Activated CD8-positive, alpha-beta T cell treated with anti-CD3 and anti-CD28 coated beads, Interleukin-2, amount 10 ng/mL, durations not matched to agents 7 days and 5 days (primary cell): ENCODE measurements at places on chromosomes 11 and 22. TPM values are rescaled to one million over a fixed set of nuclear protein-coding genes. Genes with fewer than 3 reads are reported as not detected.

GRCh38 chr11:28770806-28771205, 662.6 kb downstream of the METTL15 start:
- no peak for DNase-seq

GRCh38 chr11:113818426-113818825, 38.8 kb downstream of the CLDN25 start:
- no peak for DNase-seq

DNA sequence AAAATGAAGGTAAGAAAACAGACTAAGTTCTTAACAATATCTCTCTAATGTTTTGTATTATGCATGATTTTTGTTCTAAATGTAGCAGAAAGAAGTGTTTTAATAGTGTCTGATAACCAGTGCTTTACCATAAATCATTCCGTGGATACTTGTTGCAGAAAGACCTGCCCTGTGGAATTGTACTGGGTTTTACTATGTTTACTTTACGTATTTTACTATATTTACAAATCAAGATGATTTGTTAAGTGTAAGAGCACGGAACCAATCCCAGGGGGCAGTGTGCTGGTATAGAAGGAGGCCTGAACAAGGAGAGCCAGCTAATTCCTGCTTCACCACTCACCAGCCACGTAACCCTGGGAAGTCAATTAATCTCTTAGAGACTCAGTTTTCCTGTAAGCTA, 1.4 kb downstream of the HTR3B start:
- DNase-seq = no peak

DNA sequence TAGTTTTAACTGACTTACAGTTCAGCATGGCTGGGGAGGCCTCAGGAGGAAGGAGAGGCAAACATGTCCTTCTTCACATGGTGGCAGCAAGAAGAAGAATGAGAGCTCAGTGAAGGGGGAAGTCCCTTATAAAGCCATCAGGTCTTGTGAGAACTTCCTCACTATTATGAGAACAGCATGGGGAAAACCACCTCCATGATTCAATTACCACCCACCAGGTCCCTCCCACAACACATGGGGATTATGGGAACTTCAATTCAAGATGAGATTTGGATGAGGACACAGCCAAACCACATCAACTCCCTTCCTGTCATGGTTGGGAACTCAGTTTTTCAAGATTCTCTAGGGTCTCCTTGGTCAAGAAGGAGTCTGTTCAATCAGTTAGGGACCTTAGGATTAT, 432.9 kb upstream of the CNTN5 start:
- DNase-seq = no peak

DNA sequence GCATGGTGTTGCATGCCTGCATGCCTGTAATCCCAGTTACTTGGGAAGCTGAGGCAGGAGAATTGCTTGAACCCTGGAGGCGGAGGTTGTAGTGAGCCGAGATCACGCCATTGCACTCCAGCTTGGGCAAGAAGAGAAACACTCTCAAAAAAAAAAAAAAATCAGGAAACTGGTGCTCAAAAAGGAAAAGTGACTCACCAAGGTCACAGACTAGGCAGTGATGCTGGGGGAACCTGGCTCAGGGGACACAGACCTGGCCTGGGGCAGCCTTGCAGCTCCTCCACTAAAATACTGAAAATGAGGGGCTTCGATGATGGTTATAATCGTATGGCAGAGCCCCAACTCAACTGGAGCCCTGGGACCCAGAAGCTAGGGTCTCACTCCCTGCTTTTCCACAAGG, 8.1 kb upstream of the SLC35E4 start:
- DNase-seq = no peak

- no peak for DNase-seq
Observed at GRCh38 chr11:78181185-78181584, 7.2 kb downstream of the KCTD21 start.

- DNase-seq = no peak
Observed at GRCh38 chr11:12421386-12421785, 44.0 kb downstream of the PARVA start.

GRCh38 chr11:76181371-76181770, 24.9 kb downstream of the WNT11 start:
- DNase-seq = no peak

DNA sequence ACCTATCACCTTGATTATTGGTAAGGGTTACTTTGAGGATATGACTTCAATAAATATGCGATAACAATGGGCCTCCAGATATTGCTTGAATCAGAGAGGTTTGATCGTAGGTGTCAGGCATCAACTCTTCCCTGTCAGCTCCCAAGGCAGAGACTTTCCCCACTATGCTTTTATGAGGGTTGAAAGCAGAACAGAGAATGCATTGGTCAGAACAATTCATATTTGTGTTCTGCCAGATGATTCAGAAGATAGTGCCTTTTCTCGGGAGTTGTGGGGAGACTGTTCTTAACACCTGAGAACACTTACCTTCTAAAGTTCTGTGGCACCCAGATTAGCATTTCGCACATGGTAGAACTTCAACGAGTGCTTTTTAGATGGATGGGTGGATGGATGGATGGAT, 386.3 kb upstream of the CADM1 start:
- no peak for DNase-seq

DNA sequence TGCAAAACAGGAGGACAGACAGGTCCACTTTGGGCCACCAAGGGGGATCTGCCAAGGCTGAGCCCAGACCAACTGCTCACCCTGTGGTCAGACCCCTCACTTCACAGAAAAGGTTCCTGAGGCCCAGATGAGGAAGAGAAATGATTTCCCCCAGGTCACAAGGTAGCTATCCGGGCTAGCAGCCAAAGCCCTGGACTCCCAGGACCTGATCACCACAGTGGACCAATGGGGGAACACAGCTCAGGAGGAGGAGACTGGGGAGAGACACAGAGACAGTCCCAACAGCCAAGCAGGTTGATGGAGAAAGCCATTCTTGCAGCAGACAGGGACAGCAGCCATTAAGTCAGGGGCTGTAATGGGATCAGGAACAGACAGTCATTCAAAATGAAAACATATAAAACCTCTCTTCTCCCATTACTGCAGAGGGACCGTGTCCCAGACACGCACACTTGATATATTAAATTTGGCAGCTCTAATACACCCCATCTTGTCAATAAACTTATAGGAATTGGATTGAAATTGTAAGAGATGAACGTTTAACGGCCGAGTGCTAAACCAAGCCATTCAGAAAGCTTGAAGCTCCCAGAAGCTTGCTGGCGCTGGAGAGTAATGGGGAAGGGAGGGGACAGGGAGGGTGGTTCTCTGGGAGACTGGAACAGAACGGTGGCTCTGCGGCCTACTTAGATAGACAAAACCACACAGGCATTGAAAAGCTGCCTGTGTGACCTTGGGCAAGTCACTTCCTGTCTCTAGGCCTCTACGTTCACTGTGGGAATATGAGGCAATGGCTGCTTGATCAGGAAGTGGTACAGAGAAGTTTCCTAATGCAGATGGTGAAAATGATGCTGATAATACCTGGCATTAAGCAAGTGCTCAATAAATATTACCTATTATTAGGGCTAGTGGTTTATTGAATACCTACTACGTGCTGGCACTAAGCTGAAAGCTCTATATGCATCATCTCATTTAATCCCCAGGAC, 16.0 kb downstream of the ZMAT5 start:
- DNase-seq = peak; percentile 61

DNA sequence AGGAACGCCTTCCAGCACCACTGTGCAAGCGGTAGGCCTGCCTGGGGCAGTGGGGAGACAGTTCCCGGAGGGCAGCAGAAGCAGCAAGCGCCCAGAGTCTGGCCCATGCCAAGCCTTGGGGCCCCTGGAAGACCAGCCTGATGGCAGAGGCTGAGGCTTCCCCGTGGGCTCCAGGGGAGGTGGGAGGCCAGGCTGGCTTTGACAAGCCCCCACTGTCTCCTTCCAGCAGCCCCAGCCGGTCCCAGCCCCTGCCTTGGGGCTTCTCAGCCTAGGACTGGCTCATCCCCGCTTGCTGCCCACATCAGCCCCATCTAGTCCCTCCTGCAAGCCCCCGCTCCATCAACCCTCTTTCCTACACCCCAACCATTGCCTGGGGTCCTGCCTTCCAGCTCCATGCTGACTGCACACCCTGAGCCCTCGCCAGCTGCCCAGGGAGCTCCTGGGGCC, 46.7 kb downstream of the IGF2 start:
- no peak for DNase-seq

- DNase-seq = no peak
Observed at GRCh38 chr11:9619004-9619403, 44.9 kb upstream of the SWAP70 start.

DNA sequence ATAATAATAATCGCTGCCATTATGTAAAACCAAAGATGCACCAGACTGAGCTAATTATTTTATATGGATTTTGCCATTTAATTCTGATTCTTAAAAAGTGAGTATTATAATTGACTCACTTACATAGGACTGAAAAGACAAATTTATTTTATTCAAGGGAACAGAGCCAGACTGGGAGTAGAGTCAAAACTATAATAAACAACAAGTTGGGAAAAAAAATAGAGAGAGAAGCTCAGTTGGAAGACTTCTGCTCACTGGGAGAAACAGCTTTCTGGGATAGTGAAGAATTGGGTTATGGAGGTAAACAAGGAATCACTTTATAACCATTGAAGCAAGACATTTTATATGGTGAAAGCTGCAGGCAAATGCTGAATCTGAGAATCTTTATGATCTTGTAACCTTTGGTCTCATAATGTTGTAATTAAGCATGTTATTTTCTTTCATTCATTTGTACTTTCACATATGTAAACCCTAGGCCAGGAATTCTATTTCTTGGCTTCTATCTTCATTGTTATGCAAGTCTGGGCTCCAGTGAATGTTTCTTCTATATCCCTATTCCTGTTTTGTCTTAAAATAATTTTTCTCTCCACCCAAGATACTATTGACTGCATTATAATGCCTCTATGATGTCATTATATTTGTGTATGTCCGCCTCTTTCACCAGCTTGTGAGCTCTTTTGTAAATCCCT, 725.3 kb upstream of the CCDC179 start:
- DNase-seq = no peak

DNA sequence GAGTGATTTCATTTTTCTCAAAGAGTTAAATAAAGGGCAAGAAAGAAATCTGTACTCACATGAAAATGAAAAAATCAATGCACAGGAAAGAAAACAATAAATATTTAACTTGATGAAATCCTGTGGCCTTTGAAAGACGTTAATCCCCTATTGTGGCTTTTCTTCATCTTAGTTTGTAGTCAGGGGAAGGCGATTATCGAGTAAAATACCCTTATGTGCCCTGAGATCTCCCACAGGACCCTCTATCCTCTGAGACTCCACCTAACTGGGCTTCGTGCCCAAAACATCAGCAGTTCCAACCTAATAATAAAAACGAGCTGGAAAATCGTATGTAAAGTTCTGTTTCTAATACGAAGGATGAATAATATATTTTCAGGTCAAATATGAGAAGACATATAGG, 208.2 kb upstream of the ZC3H12C start:
- DNase-seq = no peak

B4GALNT4 gene
- total RNA-seq = 0.52 TPM

TXNRD2 gene
- total RNA-seq = 16.1 TPM

FAM180B gene
- total RNA-seq = not detected

ELFN2 gene
- 0.05 TPM for total RNA-seq

CD3D gene
- 541 TPM for total RNA-seq

TMA7B gene
- 8.6 TPM for total RNA-seq

GLYATL1 gene
- not detected for total RNA-seq
